ENCODE measurements at places on chromosomes 1 and 21.
A peak's percentile ranks its signal among the peaks of the same experiment; 100 is the strongest.

GRCh38 chr1:204263254-204263910, 49.6 kb upstream of the GOLT1A start:
- no peak for DNase-seq

- DNase-seq: no peak
These were observed 248.9 kb upstream of the HOOK1 start for GRCh38 chr1:59565611-59566410.

GRCh38 chr1:156844638-156845037, 14.3 kb downstream of the INSRR start:
- DNase-seq: no peak

GRCh38 chr1:19312782-19313635, 883 bp downstream of the SLC66A1 start:
- DNase-seq: no peak

DNA sequence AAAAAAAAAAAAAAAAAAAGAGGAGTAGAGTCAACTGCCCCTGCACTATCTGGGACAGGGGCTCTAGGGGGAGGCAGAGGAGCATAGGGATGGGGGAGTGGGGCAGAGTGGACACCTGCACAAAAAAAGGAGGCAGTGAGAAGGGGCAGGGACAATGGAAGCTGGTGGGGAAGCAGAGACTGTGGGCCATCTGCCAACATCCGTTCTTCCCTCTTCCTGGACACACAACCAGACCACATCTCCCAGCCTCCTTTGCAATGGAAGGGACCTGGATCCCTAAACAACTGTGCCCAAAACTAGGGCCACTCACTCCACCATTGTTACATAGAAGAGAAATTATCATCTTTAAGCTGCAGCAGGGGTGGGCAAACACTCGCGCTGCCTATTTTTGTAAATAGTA, 38.4 kb downstream of the NEK2 start:
- peak; percentile 20 for DNase-seq

- peak; percentile 59 for DNase-seq
These were observed at the start of gene NFIA for GRCh38 chr1:61082311-61083012. Gene NFIA, plus strand, starts transcription at chr1:61082561.

GRCh38 chr1:24964811-24965570, 34.9 kb upstream of the RUNX3 start:
- DNase-seq: no peak

GRCh38 chr1:174871886-174872285, 127.9 kb upstream of the CACYBP start:
- no peak for DNase-seq

- no peak for DNase-seq
These were observed 11.9 kb downstream of the SOAT1 start for GRCh38 chr1:179305450-179305849.

DNA sequence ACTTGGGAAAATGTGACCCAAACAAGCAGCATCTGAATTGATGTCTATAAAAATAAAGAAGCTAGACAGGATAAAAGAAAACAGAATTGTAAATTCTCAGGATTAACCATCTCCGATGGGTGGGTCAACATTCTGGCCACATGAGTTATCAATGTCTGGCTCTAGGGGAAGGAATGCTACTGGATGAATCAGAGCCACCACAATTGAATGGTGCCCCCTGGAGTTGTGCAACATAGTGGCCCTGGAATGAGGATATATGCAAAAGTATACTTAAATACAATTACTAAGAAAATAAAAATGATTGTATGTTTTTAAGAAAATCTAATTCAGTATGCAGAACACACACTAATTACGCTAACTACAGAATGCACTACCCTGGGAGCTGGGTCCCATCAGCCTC, 185.6 kb downstream of the TGFBR3 start:
- DNase-seq: no peak

DNA sequence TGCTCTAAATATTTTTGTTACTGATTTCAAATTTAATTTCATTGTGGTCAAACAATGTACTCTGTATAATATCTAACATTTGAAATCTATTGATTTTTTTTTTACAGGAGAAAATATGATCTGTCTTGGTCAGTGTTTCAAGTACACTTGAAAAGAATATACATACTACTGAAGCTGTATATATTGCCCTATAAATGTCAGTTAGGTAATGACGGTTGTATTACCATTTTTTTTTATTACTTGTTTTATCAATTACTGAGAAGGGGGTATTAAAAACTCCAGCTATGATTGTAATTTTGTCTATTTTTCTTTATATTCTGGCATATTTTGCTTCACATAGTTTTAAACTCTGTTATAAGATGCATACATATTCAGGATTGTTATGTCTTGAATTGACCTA, 59.7 kb upstream of the CACHD1 start:
- DNase-seq: no peak

DNA sequence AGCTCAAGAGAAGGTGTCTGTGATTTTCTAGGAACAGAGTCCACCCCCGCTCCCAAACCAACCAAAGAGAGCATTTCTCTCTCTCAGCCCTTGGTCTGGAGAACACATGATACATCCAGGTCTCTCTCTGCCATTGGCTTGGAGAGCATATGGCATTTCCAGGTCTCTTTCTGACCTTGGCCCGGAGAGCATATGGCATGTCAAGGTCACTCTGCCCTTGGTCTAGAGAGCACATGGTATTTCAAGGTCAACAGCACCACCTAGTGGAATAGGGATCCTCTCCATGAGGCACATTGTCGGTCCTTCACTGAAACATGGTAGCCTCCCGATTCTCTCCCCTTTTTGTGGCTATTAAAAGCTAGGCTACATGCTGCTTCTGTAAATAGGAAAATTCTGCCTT, 437.7 kb upstream of the OLFM3 start:
- DNase-seq: no peak

GRCh38 chr1:64433308-64433707, 36.6 kb upstream of the CACHD1 start:
- no peak for DNase-seq

GRCh38 chr1:86138746-86139145, 17.8 kb downstream of the COL24A1 start:
- no peak for DNase-seq

- DNase-seq: peak; percentile 29
These were observed 355.5 kb downstream of the LMO4 start for GRCh38 chr1:87684194-87684593.

- no peak for DNase-seq
These were observed 10.7 kb upstream of the SH3BGRL3 start for GRCh38 chr1:26269198-26269550.

DNA sequence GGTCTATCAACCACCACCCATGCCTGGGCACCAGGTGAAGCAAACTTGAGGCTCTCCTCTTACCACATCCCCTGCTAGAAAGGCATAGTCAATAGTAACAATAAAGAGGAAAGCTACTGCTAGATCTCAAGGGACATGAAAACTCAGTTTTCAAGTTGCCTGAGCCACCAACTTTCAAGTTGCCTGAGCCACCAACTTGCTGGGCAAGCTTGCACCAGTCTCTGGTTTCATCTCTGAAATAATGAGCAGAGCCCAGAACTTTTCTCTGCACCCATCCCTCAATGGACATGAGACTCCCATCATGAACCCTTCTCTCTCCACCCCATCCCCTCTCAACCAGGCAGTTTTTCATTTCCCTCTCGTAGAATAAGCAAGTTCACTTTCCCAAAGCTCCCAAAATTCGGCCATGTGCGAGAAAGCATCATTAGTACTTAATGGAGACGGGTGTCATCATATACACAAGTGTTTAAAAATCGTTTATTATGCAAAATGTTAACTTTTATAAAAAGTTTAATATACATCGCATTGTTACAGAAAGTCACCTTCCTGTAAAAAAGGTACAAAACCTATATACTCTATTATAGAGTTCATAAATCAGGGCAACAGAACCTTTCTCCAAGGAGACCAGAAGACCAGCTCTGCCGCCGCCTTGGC, 1.7 kb downstream of the ID3 start:
- DNase-seq: no peak

DNA sequence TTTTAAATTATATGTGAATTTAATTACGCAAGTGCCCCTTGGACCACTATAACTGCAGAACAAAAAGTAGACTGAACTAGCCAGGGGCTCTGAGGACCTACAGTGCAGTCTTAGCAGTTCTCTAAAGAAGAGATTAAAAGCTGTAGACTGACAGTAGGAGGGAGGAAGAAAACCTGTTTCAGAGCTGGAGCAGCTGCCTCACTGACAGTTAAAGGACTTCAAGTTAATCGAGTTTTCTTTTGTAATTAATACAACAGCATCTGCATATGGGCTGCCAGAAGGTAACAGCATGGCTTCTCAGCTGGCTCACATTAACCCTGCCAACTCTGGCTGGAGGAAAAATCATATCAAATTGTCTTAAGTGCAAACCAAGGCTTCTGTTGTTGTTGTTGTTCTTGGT, 19.9 kb downstream of the DSTYK start:
- DNase-seq: no peak

DNA sequence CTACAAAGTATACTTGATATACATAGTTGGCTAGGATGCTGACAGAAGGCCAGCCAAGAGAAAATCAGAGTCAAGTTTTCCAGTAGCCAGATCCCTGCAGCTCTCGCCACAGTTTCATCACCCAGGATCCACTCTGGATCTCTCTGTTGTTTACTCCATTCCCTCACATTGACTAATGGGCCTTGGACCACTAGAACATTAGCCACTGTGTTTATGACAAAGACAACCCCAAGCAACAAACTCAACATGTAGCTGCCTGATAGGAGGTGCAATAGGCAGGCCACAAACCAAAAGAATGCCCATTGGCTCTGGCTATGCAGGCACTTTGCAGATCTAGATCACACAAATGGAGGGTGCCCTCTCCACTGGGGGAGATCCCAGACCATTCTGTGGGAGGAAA, 44.2 kb downstream of the ARHGEF11 start:
- no peak for DNase-seq

DNA sequence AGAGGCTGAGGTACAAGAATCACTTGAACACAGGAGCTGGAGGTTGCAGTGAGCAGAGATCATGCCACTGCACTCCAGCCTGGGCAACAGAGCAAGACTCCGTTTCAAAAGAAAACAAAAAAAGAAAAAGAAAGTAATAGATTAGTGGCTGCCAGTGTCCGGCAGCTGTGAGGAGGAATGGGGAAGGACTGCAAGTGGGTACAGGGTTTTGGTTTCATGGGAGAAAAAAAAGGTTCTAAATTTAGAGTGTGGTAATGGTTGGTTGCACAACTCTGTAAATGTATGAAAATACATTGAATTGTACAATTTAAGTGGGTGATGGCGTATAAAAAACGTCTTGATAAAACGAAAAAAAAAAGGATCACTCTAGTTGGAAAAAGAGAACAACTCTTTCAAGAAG, 6.7 kb downstream of the TAF1A start:
- no peak for DNase-seq

DNA sequence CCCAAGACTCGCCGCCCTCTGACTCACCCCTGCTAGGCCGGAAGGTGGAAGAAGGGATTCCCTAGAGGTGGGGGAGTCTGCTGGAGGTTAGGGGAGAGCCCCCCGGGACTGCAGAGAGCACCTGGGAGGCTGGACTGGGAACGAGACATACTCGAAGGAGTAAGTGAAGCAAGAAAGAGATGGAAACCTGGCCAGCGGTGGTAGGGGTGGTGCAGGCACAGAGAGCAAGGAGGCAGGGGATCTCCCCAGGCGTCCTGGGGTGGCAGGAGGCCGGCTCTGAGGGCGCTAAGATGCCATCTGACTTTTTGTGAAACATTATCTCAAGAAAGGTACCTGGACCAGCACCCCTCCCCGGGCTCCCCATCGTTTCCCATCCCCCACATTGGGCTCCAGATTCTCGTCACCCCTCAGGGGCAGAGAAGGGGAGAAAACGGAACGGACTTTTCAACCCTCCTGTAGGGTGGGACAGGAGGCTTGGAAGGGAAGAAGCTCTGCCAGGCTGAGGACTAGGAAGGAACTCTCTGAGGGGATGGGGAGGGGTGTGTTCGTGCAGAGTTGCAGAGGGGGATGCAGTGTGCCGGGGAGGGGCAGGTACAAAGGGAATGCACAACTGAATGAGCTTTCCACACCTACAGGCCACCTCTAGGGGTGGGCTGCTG, 708 bp downstream of the CHRNB2 start:
- DNase-seq: no peak

- no peak for DNase-seq
These were observed 316.8 kb upstream of the SNX7 start for GRCh38 chr1:98344731-98345130.

DNA sequence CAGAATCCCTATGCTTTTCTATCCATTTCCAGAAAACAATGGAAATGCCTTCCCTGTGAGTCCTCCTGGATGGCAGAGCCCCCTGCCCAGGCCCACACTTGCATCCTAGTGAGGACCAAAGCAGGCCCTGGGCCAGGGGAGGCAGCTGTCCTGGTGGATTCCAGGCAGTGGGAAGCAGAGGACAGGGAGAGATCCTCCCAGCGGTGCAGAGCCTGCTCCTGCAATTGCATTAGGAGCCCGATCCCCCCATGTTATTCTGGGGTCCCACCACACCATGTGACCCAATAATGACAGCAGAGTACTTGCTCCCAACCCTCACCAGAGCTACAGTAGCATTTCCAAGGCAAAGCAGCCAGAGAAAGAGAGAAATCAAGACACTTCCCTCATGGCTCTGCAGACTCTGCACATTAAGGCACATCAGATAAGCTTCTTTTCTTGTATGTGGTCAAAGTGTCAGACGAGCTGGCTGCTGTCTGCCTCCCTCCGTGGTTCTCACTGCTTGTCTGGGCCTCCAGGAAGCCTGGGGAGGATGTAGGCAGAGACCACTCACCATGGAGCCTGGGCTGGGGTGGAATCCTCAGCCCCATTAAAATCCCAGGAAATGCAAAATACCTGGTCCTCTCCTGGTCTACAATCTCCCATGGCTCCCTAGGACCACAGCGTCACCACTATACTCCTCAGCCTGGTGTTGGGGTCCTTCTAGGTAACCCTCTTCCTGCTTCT, 54.9 kb upstream of the RUNX3 start:
- no peak for DNase-seq

GRCh38 chr1:37570528-37571334, 14.0 kb downstream of the DNALI1 start:
- no peak for DNase-seq

DNA sequence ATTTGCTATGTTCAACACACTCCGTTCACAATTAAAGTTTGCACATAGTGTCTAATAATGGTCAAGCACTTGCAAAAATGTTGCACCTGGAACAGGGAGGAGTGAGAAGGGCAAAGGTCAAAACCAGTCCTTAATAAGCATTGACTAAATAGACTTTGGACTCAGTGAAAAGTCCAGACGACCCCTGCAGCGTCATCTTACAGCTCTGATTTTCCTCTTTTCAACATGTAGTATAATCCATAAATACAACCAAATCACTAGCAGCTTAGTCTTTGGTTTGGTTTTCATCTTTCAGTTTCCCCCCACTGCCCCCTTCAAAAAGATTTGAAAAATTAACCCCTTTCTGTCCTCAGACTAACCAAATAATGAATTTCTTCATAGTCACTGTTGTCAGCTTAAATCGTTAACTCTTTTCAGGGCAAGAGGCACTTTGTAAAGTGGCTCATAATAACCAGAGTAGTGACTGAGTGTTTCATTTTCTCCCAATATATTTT, 290.3 kb downstream of the PTPRC start:
- no peak for DNase-seq

GRCh38 chr1:233671286-233671685, 57.4 kb downstream of the KCNK1 start:
- DNase-seq: no peak

DNA sequence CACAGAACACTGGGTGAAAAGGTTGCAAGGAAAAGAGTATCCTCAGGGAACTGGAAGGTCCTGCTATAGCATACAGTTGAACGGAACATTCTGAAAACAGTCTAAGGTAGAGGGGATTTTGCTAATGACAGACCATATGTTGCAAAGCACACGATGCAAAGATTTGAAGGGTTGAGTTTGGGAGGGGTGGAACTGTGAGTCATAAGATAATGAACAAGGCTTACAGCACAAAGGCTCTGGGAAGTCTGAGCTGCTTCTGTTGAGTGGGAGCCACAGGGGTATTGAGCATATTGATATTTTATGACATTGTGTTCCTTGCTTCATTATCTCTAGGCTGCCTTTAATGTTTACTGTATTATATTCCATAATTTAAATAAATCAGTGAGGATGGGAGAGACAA, 104.9 kb downstream of the PLPPR4 start:
- no peak for DNase-seq

Data from dorsolateral prefrontal cortex (tissue), 122 donors.